Uterine smooth muscle cell (primary cell): ENCODE measurements at places on chromosomes 2 and 18. TPM values are rescaled to one million over a fixed set of nuclear protein-coding genes. Genes with fewer than 3 reads are reported as not detected.

The FAM237A gene
- total RNA-seq = not detected in 2 replicates

The ANO7 gene
- 0.37 and 0.44 TPM in 2 replicates for total RNA-seq

The EFHD1 gene
- 0.12 TPM in 1 of 2 replicates, not detected in the other for total RNA-seq

The HIBCH gene
- 17.3 and 20.7 TPM in 2 replicates for total RNA-seq

The ANKRD30B gene
- 0.12 and 0.55 TPM in 2 replicates for total RNA-seq

The TFCP2L1 gene
- under 0.01 TPM in 2 replicates for total RNA-seq

The RTP5 gene
- not detected in 2 replicates for total RNA-seq

The CSRNP3 gene
- 1.8 and 1.9 TPM in 2 replicates for total RNA-seq

The PAIP2B gene
- total RNA-seq = 1.1 and 1.6 TPM in 2 replicates

The CFC1 gene
- total RNA-seq = not detected in 2 replicates

The FBXO11 gene
- total RNA-seq = 52.9 and 57.6 TPM in 2 replicates

The PJVK gene
- 2.0 and 2.2 TPM in 2 replicates for total RNA-seq

The OSBPL6 gene
- total RNA-seq = 3.6 and 5.9 TPM in 2 replicates

The PTPN4 gene
- total RNA-seq = 15.2 and 24.2 TPM in 2 replicates

The GAREM1 gene
- total RNA-seq = 1.00 and 2.4 TPM in 2 replicates

The CD28 gene
- not detected in 2 replicates for total RNA-seq

The IGFBP5 gene
- 201 and 731 TPM in 2 replicates for total RNA-seq

The NAPG gene
- 41.0 and 50.6 TPM in 2 replicates for total RNA-seq

The LRRTM1 gene
- total RNA-seq = 0.25 and 0.44 TPM in 2 replicates

The PAX3 gene
- total RNA-seq = under 0.01 and 0.25 TPM in 2 replicates

The APLF gene
- total RNA-seq = 4.2 and 5.5 TPM in 2 replicates
